Fibroblast of skin of right quadriceps (primary cell): ENCODE measurements at places on chromosomes 12 and 14.

DNA sequence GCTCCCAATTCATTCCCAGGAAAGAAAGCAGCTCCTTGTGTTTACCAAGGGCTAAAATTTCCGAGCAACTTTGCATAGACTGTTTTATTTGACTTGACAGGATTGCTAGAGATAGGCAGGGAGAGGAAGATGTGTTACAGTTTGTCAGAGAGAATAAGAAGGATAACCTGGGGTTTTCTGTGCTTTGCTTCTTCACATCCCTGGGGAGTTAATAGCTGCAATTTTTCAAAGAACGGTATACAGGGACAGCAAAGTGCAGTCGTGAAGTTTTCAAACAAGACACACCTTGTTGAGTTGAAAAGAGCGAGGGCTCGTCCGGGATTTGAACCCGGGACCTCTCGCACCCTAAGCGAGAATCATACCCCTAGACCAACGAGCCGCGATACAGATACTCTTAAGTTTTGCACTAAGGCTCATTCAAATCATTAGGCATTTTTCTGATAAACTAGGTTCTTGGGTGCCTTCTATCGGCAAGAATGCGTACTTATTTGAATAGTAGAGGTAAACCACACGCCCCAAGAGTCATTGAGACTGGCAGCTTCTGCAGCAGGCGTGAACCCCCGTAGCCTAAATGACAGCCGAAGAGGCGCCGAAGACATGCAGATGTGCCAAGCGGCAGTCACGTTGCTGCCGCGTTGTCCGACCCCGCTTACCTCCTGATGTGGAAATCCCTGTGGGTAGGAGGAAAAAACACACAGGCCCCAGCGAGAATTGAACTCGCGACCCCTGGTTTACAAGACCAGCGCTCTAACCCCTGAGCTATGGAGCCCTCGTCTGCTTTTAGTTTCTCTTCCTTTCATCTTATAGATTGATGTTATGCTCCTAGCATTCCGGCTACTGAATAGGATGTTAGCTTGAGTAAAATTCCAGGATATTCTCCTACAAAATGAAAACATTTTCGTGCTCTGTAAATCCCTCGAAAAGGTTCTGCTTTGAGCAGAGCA is 22.2 kb upstream of the RNASE12 start:
- peak; percentile 98 for DNase-seq

- no peak for DNase-seq
Measured at GRCh38 chr12:49375406-49375805, 8.1 kb downstream of the SPATS2 start.

DNA sequence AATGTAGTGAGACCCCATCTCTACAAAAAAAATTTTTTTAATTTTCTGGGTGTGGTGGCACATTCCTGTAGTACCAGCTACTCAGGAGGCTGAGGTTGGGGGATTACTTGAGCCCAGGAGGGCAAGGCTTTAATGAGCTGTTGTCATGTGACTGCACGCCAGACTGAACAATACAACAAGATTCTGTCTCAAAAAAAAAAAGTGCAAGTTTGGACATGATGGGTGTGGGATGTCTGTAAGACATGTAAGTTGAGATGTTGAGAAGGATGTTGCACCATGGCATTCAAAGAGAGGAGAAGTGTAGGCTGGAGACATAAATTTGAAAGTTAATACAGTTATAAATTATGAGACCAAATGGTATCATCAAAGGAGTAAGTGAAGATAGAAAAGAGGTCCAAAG is 23.5 kb downstream of the YEATS4 start:
- no peak for DNase-seq

- DNase-seq = peak; percentile 4
Measured at GRCh38 chr14:57182760-57183503, 85.8 kb downstream of the EXOC5 start.

DNA sequence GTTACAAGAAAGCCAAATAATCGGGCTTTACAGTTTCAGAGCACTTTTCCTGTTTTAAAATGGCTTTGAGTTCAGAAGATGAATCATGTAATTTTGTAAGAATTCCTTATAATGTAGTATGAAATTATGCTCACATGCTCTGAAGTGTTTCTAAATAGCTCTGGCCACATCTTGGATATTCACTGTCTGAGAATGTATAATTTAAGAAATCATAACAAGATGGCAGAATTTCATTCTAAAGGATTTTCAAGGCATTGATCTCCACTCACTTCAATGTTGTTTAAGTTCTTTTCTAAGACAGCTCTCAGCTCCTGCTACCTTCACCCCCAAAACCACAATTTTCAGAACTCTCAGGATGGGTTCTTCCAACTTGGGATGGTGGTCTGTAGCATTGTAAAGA is 180.1 kb downstream of the DACT1 start:
- peak; percentile 79 for DNase-seq

- DNase-seq = no peak
Measured at GRCh38 chr12:81377771-81378170, 299.9 kb downstream of the ACSS3 start.

DNA sequence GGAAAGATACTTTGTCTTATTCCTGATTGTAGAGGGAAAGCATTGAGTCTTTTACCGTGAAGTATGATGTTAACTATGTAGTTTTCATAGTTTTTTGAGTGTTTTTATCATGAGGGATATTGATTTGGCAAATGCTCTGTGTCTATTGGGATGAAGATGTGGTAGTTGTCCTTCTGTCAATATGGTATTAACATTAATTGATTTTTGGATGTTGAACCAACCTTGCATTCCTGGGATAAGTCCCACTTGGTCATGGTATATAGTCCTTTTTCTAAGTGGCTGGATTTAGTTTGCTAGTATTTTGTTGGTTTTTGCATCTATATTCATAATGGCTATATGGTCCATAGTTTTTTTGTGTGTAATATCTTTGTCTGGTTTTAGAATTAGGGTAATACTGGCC is 42.8 kb downstream of the FAM222A start:
- no peak for DNase-seq

- DNase-seq = no peak
Measured at GRCh38 chr14:38078393-38078792, 129.3 kb upstream of the SSTR1 start.

- DNase-seq = no peak
Measured at GRCh38 chr14:79352076-79352630, 859.2 kb downstream of the DIO2 start.

GRCh38 chr12:24057920-24058476 is 108.5 kb upstream of the SOX5 start:
- DNase-seq = no peak

DNA sequence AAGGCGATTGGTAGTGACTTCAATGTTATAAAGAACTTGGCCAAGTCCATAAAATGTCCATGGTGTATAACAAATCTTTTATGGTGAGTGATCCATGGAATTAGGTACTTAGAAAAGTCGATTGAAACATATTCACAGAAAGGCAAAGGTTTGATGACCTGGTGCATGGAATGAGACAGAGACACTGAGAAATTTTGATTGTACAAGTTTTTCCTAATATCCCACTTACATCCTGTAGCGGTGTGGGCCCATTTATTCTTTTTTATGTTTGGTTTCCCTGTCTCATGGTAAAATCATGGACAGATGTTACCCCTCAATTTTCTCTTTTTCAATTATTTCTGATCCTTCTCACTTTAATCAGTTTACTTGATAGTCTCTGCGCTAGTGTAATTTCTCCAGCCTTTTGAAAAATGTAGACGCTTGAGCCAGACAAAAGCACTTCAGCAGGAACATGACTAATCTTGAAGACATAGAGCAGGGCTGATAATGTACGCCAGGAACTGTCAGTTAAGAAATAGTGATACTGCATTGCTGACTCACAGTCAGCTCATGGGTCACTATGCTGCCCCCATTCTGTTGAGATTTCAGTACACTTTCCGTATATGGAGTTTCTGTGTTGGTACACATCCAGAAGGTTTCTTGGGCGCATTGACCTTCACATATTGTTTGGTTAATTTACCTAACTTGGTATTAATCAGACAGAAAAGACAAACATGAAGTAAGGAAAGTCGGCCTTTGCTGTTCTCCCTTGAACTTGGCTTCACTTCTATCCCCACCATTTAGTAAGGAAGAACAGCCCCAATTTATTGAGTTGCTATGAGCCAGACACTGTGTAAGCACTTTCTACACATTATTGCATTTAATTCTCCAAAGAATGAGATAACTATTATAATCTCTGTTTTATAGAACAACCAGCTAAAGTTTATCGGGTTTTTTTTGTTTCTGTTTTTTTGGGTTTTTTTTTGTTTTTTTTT is 841.7 kb downstream of the DIO2 start:
- DNase-seq = peak; percentile 79

DNA sequence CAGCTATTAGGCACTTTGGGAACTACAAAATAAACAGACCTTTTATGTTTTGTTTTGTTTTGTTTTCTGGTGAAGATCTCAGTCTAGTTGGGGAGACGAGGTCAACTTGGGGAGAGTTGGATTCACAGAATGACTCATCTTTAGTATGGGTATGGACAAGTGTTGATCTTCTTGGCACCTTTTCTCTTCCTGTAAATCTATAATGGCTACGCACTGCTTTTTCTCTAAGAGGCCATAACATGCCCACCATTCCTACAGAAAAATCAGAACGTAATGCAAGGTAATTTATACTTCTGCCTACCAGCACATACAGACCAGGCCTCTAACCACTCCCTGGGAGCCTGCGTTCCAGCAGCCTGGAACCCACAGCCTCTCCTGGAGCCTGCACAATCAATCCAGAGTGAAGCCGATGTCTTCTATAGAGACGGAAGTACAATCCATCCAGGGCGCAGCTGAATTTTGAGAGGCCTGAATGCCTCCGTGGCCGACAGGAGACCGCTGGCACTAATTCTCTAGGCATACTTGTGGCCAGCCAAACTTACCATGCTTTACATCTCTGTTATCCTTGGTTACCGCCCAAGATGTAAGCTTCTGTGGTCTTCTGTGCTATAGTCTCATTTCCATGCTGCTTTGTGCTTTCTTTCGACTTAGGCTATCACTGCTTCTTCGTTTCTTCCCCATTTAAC is 717 bp downstream of the PPHLN1 start:
- peak; percentile 36 for DNase-seq

DNA sequence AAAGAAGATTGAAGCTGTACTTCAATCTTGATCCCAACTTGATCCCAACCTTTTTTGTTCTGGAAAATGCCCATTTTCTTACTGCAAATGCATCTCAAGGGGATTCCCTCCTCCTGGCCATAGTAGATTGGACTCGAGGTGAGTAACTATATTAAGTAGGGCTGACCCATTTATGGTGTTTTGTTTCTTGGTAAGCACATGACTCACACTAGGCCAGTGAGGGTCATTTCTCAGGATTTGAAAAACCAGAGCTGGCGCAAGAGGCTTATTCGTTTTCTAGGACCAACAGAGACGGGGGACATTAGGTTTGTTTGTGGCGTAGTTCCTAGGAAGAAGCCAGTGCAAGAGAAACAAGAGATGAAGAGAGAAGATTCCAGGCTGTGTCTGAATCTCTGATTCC is 51.4 kb downstream of the MRPL42 start:
- DNase-seq = peak; percentile 34

- peak; percentile 38 for DNase-seq
Measured at GRCh38 chr14:69695322-69696203, 71.4 kb upstream of the SRSF5 start.

- DNase-seq = peak; percentile 20
Measured at GRCh38 chr12:4221258-4221620, 52.3 kb upstream of the CCND2 start.

- DNase-seq = no peak
Measured at GRCh38 chr14:67705211-67705610, 3.5 kb downstream of the RDH12 start.

DNA sequence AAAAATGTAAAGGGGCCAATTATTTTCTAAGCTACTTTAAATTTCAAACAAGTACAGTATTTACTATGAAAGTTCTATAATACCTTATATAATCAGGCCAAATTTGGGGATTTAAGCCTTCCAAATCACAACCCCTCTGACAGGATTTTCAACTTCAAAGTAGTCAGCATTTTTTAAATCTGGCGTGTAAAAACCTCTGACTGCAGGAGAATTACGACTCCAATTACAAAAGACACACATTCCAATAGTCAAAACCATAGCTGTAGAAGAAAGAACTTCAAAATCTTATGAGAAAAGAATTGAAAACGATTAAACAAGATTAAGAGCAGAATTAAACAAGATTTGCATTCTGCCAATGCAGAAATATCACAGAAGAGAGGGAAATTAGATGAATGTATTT is 12.7 kb downstream of the OSBPL8 start:
- DNase-seq = no peak

DNA sequence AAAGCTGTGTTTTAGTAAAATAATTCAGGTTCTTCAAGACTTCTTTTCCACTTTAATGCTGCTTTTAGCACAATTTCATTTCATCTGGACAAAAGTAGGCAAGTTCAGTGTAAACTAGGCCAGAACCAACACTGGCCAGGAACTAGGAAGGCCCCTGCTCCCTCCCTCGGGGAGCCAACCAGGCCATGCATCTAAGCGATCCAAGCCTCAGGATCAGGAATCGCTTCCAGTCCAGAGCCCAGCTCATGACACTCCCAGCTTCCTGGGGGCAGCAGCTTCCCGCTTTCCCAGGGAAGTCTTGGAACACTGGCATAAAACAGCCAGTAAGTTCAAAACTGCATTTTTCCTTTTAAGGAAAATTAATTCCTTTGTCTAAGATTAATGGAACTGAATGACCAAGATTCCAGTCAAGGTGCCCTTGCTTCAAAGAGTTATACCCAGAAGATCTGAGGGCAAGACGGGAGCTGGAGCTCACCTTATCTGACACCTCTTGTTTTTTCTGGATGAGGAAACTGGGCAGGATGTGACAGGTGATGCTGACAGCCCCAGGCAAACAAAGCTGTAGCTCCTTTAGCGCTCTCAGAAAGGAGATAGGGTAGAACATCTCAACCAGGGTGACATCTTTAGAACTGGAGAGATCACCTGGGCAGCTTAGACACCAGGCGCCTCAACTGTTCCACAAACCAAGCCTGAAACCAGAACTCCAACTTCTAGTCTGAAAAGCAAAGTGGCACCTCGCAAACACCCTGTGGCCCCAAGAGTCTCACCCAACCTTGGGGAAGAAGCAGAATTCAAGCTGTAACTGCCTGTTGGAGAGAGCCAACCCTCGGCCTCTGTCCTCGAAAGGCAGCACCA is 61.4 kb upstream of the PNMA1 start:
- no peak for DNase-seq

- DNase-seq = no peak
Measured at GRCh38 chr14:89956661-89957009, 908 bp downstream of the TDP1 start.

DNA sequence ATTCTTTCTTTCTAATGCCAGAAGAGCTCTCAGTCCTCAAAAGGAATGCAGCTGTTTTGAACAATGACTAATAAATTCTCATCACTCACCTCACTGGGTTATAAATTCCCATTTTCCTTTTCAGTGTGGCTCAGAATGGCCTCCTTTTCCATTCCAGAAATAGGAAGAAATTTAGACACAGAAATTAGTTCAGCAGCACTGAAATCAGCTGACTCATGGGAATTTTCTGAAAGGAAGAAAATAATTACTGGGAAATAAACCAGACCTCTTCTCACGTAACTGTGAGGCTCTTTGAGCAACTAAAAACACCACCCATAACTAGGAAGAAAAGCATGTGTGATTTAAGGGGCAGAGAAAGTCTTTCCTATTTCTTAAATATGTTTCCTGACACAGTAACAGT is 23.8 kb downstream of the CD163 start:
- DNase-seq = peak; percentile 50

- DNase-seq = peak; percentile 56
Measured at GRCh38 chr12:15581006-15581405, 208.2 kb downstream of the EPS8 start.
